ENCODE measurements at places on chromosomes 16 and 17. TPM values are rescaled to one million over a fixed set of nuclear protein-coding genes. Genes with fewer than 3 reads are reported as not detected.
A peak's percentile ranks its signal among the peaks of the same experiment; 100 is the strongest.

Gene SCN4A
- total RNA-seq, result not detected

Gene PRDM7
- not detected for total RNA-seq

Gene SLC47A1
- 17.0 TPM for total RNA-seq

Gene KCNAB3
- not detected for total RNA-seq

Gene NPIPB13
- 14.0 TPM for total RNA-seq

GRCh38 chr16:55499281-55499680, 9.6 kb upstream of the LPCAT2 start:
- no peak for DNase-seq
- H3K36me3 ChIP-seq, result peaks cover 9% of the 10 kb centered on the region
- H3K27me3 ChIP-seq, result no peaks in the 10 kb centered on the region
- H3K27ac ChIP-seq, result peak overlapping the region; percentile 70
- no peak overlapping the region for H3K4me3 ChIP-seq

DNA sequence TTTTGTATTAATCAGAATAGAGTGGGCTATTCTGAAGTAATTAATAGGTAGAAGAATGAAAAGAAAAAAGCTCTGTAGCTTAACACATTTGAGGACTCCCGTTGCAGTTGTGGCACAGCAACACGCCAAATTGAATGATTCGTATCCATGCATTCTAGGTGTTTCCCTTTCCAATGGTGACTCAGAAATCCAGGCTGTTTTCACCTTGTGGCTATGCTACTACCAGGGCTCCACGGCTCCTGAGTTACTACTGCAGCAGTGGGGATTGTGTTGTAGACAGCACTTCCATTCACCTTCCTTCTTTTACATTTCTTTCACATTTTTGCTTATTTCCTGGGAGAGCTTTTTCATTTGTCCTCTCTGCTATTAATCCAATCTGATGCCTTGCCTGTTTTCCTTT, 1616.4 kb downstream of the CDH8 start:
- H3K4me1 ChIP-seq, result no peaks in the 10 kb centered on the region
- no peak for DNase-seq
- no peak overlapping the region for H3K27ac ChIP-seq
- no peaks in the 10 kb centered on the region for H3K27me3 ChIP-seq
- H3K36me3 ChIP-seq, result no peaks in the 10 kb centered on the region
- no peak overlapping the region for H3K4me3 ChIP-seq

- H3K4me1 ChIP-seq, result peaks cover 10% of the 10 kb centered on the region
- H3K27ac ChIP-seq, result peak overlapping the region; percentile 69
- peak overlapping the region; percentile 88 for H3K4me3 ChIP-seq
- no peak for DNase-seq
Observed at GRCh38 chr17:50426814-50427787, 1.1 kb downstream of the ACSF2 start.

DNA sequence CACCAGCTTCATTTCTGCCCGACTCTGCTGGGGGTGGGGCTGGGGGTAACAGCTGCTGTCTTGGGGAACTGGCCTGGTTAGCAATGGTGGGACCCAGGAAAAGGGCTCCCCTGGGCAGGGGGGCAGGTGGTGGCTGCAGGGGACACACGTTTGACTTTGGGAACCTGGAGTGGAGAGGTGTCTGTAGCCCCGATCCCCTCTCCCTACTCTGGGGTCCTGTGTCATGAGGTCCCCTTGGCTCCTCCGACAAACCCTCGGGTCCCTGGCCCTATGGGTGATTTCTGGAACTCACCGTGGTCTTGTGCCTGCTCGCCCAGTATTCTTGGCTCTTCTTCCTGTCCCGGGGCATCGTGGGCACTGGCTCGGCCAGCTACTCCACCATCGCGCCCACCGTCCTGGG, 12.0 kb downstream of the SPNS3 start:
- H3K4me3 ChIP-seq, result no peak overlapping the region
- no peak overlapping the region for H3K27ac ChIP-seq
- H3K27me3 ChIP-seq, result no peaks in the 10 kb centered on the region
- H3K36me3 ChIP-seq, result no peaks in the 10 kb centered on the region
- H3K4me1 ChIP-seq, result no peaks in the 10 kb centered on the region
- DNase-seq, result no peak

- H3K27me3 ChIP-seq, result no peaks in the 10 kb centered on the region
- DNase-seq, result no peak
- no peak overlapping the region for H3K4me3 ChIP-seq
- no peak overlapping the region for H3K27ac ChIP-seq
- no peaks in the 10 kb centered on the region for H3K4me1 ChIP-seq
Observed at GRCh38 chr17:5511401-5512225, 25.2 kb downstream of the MIS12 start.

DNA sequence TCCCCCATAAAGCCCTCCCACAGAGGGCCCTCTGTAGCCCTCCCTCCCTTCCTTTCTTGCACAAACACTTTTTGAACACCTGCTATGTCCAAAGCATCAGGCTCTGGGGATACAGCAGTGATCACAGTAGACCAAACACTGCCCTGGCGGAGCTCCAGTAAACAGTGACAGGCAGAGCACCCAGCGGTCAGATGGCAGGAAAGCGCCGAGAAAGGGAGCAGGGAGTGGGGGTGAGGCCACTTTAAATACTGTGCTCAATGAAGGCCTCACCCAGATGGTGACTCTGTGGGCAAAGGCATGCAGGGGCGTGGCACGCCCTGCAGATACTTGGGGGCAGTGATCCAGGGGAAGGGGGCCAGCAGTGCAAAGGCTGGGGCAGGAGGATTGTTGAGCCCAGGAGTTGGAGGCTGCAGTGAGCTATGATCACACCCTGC, 7.6 kb downstream of the PRR29 start:
- no peak overlapping the region for H3K4me3 ChIP-seq
- no peak overlapping the region for H3K27ac ChIP-seq
- no peak for DNase-seq

DNA sequence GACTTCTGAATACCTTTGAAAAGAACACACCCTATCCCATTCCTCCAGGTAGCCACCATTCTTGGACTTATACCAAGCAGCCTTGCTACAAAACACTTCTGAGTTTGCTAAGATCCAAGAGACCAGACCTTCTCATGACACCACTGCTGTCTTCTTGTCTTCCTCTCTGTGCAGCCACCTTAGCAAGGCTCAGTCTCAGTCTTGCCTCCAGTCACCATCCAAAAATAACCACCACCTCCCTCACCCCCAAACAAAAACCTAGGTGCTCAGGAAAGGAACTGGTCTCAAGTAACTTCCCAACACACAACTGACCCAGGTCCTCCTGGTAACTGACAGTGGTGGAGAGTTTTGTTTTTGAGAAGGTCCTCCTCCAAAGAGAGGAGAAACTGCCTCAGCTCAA, 90.9 kb upstream of the CORO6 start:
- no peaks in the 10 kb centered on the region for H3K27me3 ChIP-seq
- H3K4me1 ChIP-seq, result peaks cover 16% of the 10 kb centered on the region
- DNase-seq, result no peak
- H3K36me3 ChIP-seq, result no peaks in the 10 kb centered on the region

DNA sequence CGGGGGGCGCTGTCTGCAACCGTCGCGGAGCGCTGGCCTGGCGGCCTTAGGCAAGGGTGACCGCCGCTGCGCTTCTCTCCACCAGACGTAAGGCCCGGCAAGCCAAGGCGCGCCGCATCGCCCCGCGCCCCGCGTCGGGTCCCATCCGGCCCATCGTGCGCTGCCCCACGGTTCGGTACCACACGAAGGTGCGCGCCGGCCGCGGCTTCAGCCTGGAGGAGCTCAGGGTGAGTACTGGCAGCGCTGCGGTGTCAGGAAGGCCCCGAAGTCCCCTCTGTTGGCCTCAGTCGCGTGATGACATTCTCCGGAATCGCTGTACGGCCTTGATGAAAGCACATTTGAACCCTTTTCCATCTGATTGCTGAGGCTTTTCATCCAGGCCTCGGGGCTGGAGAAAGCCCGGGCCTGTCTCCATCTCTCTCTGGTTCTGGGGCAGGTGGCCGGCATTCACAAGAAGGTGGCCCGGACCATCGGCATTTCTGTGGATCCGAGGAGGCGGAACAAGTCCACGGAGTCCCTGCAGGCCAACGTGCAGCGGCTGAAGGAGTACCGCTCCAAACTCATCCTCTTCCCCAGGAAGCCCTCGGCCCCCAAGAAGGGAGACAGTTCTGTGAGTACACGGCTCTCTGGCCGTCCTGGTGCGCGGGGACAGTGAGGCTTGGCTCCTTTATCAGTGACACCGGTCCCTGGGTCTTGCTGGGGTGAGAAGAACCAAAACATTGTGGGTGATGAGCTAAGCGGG, 831 bp downstream of the RPL13 start:
- peak overlapping the region; percentile 82 for H3K4me3 ChIP-seq
- H3K4me1 ChIP-seq, result peaks cover 52% of the 10 kb centered on the region
- peaks cover 28% of the 10 kb centered on the region for H3K36me3 ChIP-seq
- no peak for DNase-seq

GRCh38 chr16:86227801-86228200, 282.5 kb upstream of the FOXF1 start:
- H3K27ac ChIP-seq, result no peak overlapping the region
- no peak for DNase-seq
- no peaks in the 10 kb centered on the region for H3K27me3 ChIP-seq
- H3K4me3 ChIP-seq, result no peak overlapping the region
- no peaks in the 10 kb centered on the region for H3K4me1 ChIP-seq
- H3K36me3 ChIP-seq, result no peaks in the 10 kb centered on the region

DNA sequence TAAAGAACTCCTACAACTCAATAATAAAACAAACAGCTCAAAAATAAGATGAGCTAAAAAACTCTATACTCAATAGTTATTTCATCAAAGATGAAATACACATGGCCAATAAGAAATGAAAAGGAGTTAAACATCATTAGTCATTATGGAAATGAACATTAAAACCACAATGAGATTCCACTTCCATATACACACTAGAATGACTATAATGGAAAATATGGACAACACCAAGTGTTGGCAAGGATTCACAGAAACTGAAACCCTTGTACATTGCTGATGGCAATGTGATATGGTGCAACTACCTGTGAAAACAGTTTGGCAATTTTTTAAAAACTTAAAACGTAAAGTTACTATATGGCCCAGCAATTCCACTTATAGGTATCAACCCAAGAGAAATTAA, 91.4 kb downstream of the GRIN2A start:
- no peaks in the 10 kb centered on the region for H3K36me3 ChIP-seq
- no peak overlapping the region for H3K27ac ChIP-seq
- H3K4me3 ChIP-seq, result no peak overlapping the region
- no peaks in the 10 kb centered on the region for H3K27me3 ChIP-seq
- no peak for DNase-seq
- no peaks in the 10 kb centered on the region for H3K4me1 ChIP-seq

Measured in thoracic aorta (tissue), 2 donors.